ENCODE measurements at places on chromosomes 3 and 15.

- DNase-seq = no peak
These were observed 9.6 kb upstream of the GLCE start for GRCh38 chr15:69150841-69151240.

- DNase-seq = no peak
These were observed 179.1 kb downstream of the WDR72 start for GRCh38 chr15:53580366-53580765.

- no peak for DNase-seq
These were observed 70.1 kb upstream of the GUCA1C start for GRCh38 chr3:109023656-109024254.

GRCh38 chr3:16841904-16842271 is 42.9 kb upstream of the PLCL2 start:
- no peak for DNase-seq

DNA sequence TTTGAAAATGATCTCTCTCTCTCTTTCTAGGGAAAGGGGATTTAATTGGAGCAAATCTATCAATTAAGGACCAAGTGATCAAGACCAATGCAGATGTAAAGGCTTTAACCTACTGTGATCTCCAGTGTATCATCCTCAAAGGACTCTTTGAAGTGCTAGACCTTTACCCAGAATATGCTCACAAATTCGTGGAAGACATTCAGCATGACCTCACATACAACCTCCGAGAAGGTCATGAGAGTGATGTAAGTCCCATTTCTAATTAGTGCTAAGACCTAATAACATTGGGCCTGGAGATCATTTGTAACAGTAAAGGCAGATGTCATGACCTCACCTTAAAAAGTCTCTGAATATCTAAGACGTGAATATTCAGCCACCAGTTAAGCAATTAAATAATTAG is 308.4 kb downstream of the KCNH8 start:
- DNase-seq = no peak

DNA sequence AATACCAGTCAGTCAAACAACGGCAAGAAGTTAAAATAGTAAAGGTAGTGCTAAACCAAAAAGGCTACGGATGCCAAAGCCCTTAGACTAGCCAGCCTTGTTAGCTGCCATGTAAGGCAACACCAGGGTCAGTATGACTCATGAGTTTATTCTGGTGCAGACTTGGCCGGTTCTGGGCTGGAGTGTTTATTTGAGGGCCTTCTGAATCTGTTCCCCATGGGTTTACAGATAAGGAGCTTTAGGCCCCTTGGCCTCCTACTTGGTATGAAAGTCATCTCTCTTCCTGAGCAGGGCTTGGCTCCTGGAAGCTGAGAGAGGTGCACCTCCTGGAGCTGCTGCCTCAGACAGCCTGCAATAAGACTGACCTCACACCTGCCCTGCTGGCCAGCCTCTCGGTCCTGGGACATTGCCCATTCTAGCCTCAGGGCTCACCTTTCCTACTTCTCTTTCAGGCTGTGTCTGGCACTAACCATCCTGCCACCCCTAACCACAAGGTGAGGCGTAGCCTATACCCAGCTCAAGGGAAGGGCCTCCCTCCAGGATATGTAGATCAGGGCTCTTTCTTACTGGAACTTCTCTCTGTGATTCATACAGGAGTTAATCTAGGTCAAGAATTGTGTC is 10.4 kb upstream of the RTP1 start:
- DNase-seq = no peak

DNA sequence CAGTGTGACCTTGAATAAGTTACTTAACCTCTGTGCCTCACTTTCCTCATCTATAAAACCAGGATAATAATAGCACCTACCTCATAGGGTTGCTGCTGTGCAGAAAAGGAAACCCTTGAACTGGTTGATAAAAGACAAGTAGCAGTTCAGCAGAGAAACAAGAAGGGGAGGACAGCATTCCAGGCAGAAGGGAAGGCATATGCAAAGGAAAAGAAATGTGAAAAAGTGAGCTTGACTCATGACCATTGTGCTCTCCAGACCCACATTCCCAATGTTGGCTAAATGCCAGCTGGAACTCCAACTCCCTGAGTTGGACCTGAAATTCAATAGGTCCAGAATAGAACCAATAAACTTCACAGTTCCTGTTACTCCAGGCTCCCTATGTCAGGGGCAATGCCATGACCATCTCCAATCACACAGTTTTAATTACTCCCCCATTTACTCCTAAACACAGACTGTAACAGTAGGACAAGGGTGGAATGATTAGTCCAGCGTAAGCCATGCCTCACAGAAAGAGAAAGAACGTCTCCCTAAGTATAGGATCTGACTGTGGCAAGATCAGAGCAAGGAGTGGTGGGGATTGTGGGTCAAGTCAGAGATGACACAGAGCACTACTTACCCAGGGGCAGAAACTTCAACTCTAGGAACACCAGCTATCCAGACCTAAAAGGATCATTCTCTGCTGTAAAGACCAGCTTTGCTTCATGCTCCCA is 26.9 kb downstream of the PRKAR2A start:
- DNase-seq = no peak

DNA sequence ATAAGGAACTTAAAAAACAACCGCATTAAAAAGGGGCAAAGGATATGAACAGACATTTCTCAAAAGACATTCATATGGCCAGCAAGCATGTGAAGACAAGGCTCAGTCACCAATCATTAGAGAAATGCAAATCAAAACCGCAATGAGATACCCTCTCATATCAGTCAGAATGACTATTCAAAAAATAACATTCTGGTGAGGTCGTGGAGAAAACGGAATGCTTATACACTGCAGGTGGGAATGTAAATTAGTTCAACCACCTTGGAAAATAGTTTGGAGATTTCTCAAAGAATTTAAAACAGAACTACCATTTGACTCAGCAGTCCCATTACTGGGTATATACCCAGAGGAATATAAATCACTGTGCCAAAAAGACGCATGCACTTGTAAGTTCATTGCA is 496.6 kb upstream of the SGO1 start:
- no peak for DNase-seq

DNA sequence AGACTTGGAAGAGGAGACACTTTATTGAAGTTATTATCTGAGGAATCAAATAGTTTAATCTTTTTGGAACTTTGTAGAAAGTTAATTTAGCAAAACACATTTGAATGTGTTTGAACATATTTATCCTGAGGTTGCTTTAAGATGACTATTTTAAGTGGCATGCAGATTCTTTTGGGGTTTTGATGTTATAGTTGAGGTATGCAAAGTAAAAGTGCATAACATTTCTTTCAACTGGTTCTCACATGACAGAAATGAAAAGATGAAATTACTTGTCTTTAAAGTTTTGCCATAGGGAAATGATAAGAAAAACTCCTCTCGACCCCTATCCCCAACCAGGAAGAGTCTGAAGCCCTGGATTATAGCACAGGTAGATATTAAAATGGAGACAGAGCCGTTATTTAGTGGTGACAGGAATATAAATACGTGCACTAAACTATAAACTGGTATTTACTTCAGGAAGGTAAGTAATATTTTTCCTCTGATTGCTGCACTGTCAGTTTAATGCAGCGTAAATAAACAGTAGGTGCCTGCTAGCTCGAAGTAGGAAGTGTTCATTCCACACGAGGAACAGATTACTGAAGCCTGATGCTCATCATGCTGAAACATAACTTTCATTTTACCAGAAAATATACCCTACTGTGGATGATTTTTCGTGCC is 15.1 kb upstream of the SATB1 start:
- DNase-seq = no peak

Measured in activated CD4-positive, CD25-positive, alpha-beta regulatory T cell (primary cell).